ENCODE measurements at places on chromosomes 6 and 20. TPM values are rescaled to one million over a fixed set of nuclear protein-coding genes. Genes with fewer than 3 reads are reported as not detected.

DNA sequence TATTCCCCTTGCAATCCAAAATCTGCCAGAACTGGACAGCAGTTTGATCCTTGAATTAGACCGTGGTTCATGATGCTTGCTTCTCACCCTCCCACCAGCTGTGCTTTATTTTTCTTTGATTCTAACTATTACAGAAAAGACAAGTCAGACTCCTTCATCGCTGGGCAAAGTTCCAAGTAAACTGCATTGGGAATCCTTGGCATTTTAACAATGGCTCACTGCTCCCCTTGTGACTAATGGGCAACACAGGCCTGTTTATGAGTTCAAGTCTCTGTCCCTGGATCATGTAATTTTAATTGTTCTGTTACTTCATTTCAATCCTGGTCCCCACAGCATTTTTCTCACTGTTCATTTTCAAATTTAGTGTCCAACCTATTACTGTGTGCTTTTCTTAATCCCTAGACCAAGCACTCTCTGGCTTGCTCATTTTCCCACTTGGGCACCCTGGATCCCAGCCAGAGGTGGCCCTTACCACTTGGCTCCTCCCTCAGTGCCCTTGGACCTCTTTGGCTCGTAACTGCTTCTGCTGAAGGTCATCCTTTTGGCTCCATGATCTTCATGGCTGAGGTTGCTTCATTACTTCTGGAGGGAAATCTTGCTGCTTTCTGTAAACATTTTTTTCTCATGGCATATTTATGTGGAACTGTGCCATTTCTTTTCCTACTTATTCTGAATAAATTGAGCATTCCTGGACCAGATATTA lies 32.8 kb downstream of the PSMB9 start:
- peak; percentile 53 for DNase-seq

GRCh38 chr6:170035901-170036304 lies 255.0 kb downstream of the DLL1 start:
- no peak for DNase-seq

- no peak for DNase-seq
Measured at GRCh38 chr6:105401247-105402089, 1.4 kb downstream of the PREP start.

GRCh38 chr6:138891255-138891986 lies 95.5 kb downstream of the ECT2L start:
- peak; percentile 6 for DNase-seq

DNA sequence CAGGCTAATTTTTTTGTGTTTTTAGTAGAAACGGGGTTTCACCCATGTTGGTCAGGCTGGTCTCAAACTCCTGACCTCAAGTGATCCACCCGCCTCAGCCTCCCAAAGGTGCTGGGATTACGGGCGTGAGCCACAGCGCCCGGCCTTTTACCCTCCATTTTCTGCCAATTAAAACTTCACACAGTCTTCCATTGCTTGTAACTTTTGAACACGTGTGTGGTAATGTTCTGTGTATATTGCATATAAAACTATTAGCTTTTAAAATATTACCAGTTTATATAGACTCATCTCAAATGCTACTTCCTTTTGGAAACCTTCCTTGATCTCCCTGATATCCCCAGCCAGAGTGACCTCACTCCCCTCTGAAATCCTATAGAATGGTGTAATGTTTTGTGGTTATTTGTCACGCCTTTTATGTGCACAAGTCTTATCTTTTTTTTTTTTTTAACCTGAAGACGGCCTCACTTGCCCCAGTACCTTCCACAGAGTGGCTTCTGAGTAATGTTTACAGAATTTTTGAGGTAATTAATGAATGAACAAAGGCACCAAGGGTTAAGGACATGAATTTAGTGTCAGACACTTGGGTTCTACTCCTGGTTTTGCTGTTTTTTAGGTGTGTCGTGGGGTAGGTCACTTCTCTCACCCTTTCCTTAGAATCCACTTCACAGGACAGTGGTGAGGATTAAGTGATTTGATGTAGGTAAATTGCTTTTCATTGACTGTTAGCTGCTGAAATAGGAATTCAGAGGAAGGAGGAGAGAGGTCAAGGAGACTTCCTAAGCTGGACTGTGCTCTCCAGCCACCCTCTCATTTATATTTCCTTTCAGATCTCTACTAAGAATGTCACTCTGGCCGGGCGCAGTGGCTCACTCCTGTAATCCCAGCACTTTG lies 11.2 kb upstream of the MMP24 start:
- peak; percentile 84 for DNase-seq

DNA sequence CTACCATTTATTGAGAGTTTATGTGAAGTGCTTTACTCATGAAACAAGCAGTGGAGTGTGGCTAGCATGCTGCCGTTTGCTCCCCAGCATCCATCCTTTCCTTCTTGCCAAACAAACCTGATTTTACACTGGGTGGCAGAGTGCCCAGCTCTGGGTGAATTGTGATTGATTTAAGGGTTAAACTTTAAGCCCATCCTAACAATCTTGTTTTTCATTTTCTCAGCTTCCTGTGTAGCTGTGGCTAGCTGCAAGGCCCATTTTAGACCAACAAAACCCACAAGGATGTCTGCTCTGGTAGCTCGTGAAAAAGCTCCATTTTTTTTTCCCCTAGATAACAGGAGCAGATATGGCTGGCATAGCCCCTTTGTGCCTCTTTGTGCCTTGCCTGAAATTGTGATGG lies 77.7 kb upstream of the KCNG1 start:
- no peak for DNase-seq

- no peak for DNase-seq
Measured at GRCh38 chr20:14866841-14867514, 529.6 kb upstream of the FLRT3 start.

DNA sequence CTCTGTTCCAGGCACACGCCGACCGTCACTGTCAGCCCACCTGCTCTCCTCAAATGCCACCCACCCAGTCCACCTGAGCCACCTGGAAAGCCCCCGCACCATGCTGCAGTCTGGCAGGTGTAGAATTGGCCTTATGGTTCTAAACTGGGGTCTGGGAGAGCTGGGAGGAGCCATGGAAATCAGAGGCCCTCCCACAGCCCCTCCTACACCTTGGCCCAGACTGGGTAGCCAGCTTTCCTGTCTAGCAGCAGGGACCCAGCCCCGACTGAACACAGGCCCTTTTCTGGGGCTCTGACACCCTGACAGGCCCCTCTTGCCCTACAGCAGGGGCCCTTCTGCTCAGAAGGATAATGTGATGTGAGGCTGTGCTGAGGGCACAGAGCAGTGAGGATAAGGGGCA lies 31.1 kb downstream of the LRFN2 start:
- no peak for DNase-seq

- DNase-seq, result peak; percentile 67
Measured at GRCh38 chr6:4008324-4009047, 70.5 kb downstream of the FAM217A start.

DNA sequence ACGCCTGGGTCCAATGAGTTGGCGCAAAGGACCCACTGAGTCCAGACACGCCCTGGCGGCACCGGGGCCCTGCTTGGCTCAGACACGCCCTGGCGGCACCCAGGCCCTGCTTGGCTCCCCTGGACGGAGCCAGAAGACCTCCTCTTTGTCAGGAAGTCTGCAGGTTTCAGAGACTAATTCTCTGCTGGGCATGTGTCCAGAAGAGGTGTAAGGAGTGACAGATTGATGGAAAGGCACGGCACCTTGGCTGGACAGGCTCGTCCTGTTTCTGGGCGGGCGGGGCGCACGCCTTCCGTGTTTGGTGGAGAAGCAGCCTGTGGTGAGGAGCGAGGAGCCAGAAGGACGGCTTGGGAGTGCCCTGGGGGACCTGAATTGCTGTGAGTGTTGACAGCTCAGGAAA lies 23.1 kb upstream of the DACT2 start:
- no peak for DNase-seq

DNA sequence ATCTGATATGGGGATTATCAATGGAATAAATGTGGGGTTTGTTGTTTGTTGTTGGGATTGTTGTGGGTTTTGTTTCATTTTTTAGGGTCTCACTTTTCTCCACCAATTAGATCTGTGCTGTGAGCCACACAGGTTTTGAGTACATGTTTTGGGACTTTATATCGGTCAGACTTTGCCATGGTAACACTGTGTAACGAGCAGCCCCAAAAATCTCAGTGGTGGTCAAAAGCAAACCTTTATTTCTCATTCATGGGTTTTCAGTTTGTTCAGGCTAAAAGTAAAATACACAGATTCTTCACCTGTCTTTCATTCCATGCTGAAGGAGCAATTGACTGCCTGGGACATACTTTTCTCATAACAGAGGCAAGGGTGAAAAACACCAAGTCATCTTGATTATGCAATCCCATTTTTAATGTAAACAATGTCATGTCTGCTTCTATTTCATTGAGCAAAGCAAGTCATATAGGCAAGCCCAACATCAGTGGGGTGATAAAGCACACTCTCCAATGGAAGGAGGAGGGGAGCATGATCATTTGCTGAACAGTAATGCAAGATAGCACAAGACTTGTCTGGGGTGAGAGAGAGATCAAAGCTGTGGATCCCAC lies 101.1 kb upstream of the PLCB4 start:
- DNase-seq, result no peak

DNA sequence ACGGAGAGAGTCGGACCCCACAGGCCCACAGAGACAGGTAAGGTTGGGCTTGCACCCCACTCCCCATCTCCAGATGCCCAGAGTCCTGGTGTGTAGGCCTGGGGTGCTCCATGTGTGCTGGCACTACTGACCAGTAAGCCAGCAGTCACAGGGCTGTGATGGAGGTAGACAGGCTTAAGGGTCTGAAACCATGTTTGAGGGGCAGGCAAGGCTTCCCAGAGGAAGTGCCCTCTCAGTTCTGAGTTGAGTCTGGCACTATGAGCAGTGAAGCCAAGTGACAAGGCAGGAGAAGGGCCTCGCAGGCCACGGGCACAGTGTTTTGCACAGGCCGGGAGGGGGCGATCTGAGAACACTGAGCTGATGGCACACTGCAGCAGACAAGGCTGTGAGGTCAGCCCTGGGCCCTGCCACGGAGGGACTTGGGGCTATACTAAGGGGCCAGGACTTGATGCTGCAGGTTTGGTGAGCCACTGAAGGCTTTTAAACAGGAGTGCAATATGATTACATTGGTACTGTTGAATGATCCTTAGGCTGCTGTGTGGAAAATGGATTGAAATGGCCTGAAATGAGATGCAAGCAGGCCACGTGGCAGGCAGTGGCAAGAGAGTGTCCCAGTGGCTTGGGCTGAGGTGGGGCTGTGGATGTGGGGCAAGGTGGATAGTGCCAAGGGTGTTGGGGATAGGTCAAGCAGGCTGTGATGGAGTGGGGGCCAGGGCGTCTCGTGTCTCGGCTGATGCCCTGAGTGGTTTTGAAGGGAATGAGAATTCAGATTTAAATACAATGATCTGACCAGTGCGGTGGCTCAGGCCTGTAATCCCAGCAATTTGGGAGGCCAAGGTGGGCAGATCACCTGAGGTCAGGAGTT lies 20.3 kb downstream of the TTBK1 start:
- DNase-seq, result peak; percentile 58

- DNase-seq, result peak; percentile 44
Measured at GRCh38 chr6:90403489-90404381, 107.1 kb upstream of the BACH2 start.

- peak; percentile 17 for DNase-seq
Measured at GRCh38 chr20:41592516-41593216, 25.5 kb downstream of the CHD6 start.

DNA sequence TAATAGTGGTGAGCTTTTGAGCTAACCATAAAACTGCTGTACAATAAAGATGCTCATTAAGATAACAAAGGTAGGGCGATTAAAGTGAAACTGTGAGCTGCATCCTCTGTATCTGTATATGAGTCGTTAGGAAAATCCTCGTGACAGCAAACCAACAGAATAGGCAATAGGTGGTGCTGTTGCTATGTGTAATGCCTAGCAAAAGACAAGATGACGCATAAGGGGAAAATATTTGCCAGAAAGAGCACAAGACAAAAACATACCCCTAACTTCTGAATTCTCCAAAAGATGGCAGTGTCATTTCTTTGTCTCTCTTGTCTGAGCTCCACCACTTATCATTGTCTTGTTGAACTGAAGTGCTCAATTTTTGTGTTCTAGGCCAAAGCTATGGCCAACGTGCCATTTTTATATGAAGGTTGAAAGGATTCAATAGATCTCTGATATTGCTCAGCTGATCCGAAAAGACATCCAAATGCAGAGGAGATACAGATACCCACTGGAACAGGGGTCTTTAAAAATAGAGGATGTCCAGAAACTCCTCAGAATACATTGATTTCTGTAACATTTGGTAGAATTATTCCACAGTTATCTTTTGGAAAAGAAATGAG lies 56.3 kb upstream of the ANKEF1 start:
- DNase-seq, result peak; percentile 91

DNA sequence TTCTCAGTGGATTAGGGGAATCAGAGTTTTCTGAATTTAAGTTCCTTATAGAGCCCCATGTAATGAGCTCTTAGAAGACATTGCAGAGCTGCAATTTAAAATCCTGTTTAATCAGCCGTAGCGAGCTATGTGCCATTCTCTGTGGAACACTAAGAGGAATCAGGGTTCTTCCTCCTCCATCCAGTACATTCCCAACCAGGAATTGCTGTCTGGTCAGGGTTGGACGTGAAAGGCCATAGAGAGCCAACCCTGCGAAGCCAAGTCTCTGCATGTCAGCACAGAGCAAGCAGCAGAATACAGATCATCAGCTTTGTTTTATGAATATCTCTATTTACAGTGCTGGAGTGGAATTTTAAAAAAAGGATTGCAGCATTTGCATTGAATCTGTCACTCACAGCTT lies 366.0 kb downstream of the LAMA2 start:
- DNase-seq, result no peak

DNA sequence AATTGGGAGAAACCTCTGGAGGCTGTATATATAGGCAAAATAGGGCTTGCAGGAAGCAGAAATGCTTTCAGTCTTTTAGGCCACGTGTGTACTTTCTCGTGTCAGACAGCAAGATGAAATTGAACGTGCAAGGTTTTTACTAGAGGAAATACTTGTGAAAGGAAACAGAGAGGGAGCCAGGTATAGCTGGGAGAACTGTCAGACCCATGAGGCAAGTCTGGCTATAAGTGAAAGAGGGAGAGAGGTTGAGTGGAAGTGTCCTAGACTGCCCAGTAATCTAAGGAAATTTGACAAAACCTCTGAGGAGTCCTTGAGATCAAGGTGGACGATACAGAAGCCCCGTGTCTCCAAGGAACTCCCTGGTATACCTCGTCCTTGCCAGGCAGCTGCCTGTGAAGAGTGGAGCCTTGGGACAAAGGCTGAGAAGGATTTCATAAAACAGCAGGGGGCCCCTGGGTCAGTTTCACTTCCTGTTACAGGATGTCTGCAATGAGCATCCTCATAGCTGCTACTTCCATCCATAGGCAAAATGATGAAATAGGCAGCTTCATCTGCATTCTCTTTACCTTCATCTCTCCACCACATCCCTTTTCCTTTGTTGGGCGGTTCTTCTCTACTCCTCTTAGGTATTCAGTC lies 114.4 kb upstream of the MAP3K7 start:
- peak; percentile 66 for DNase-seq

GRCh38 chr20:18055261-18055660 lies 2.5 kb downstream of the OVOL2 start:
- no peak for DNase-seq

MCHR2 gene
- not detected for total RNA-seq

SLC35F1 gene
- 0.05 TPM for total RNA-seq

GOPC gene
- total RNA-seq, result 19.0 TPM

DEFB124 gene
- not detected for total RNA-seq

FAM83C gene
- not detected for total RNA-seq

PGC gene
- not detected for total RNA-seq

E2F1 gene
- 37.1 TPM for total RNA-seq

ZNF391 gene
- total RNA-seq, result 0.13 TPM

All from HT1080 (cell line).